ENCODE measurements at places on chromosomes 2 and 18.

DNA sequence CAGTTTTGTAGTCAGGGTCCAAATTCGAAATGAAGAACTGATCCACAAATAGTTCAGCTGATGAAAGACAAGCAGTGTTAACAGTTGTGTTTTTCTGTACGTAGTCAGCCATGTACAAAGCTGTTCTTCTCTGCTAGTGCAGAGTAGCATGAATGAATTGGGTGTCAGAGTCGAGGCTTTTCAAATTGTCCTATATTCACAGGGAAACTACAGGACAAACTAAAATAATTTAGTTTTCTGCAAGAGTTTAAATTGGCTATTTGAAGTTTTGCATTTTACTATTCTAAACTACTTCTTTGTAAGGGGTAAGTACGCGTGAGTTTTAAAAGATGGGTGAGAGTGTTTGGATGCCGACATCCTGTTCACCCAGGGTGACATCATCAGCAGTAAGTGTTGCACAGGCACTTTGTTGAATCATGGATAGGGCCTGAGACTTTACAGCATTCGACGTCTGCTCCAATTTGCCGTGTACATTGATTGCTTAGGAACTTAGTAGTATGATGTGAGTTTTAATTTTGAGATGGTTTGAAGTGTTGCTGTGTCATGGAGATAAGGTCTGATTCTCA, 147.2 kb upstream of the NFATC1 start:
- DNase-seq = no peak

GRCh38 chr2:196177124-196177523, 5.7 kb upstream of the STK17B start:
- DNase-seq = no peak

GRCh38 chr2:164953279-164953678, 2.0 kb downstream of the SLC38A11 start:
- no peak for DNase-seq

GRCh38 chr2:207241198-207241597, 75.5 kb upstream of the KLF7 start:
- DNase-seq = no peak

DNA sequence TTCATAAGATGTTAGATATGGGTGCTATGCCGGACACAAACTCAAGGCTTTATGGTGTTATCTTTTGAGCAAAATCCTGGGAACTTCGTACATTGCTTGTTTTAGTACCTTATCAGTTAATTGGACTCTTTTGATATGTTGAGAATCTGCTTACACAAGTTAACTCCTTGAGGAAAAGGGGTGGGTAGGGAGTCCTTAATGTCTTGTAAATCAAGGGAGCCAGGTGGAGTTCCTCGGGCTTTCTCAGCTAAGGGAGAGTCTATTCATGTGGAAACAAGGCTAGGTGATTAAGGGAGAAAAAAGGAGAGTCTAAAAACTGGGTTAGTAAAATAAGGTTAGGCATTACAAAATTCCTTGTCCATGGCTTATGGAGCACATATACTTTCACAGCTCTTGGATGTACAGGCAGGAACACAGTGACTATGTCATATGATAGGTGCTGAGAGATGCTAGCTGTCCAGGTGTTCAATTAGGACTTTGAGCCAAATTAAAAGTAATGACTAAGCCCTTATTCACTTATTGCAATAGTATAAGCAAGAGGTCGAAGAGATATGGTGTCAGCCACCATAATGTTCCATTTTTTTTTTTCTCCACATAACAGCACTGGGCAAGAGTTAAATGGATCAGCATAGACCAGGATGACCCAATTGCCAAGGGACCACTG, 59.5 kb upstream of the DYNAP start:
- no peak for DNase-seq

DNA sequence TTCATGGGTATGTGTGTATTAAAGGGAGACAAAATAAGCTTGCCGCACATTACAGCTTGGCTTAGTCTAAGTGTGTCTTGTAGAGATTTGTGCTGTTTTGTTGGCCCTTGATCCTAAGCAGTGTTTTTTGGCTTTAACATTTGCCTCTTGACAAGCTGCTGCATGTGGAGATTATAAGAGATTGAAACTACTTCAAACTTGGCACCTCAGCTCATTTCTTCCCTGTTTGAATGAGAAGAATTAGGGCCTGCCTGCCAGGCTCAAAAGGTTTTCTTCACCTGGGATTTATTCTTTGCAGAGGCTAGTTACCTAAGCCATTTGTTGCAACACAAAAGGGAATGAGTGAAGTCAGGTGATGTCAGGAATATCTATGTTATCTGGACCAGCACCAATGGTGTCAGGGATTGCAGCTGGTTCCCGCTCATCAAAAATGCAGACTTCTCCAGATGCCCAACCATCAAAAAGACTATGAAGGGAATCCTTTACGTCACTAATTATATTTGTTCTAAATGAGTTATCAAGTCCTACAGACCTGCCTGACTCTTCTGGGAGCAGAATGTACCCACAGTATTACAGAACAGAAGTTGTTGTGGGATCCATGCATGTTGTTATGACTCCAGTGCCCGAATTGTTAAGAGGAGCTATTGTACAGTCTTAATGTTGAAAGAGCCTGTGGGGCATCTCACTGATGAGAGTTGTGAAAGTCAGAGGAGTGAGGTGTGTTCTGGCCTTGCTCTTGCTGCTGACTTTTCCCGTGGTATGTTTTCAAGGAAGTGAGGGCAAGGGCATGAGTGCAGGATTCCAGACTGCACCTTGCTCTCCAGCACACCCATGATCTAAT, 31.0 kb downstream of the ABCA12 start:
- DNase-seq = no peak

GRCh38 chr2:30421026-30421603, 25.9 kb upstream of the LCLAT1 start:
- DNase-seq = no peak

GRCh38 chr18:75141166-75141565, 67.8 kb downstream of the PTGR3 start:
- DNase-seq = no peak

DNA sequence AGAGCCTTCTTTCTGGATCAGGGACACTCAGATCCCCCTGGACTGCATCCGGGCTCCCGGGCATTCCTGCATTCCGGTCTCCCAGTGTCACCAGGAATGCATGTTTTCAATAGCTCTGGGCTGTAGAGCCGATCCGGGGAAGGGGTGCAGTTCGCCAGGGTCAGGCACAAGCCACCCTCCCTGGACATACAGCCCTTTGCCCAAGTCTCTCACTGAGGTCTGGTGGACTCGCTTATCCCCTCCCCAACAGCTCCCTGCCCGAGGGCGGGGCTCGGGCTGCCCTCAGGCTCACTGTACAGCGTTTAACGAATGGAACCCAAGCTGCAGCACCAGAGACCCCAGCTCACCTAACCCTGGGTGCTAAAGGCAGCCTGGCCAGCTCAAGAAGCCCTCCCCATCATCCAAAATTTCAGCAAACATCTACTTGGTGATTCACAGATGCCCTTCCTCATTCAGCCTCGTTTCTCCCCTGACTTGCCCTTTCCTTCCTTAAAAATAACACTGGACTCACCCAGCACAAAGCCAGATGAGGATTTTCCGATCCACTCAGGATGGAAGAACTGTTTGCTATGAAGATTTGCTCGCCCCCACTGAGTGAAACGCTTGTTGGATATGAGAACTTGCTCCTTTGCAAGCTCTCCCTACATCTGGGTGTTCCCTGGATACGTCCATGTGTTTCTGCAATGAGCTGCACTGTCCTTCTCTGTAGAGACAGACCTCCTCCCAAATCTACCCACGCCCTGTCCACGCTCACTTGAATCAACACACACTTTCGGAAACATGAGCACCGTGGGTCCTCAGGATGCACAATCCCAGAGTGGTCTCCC, 58.1 kb downstream of the PXDN start:
- DNase-seq = no peak

DNA sequence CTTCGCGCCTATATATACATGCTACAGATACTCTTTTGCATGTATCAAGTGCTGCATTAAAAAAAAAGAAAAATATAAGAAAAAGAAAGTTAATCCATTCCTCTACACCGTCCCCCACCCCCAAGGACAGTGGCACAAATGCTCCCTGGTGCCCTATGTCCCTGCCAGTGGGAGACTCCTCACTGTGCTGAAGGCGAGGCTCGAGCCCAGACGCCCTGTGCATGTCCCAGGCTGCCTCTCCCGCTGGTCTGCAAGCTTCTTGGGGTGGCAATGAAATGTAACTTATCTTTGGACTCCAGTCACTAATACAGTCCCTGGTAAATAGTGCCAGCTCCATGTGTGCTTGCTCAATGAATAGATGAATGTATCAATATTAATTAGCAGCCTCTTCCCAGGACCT, 185.6 kb upstream of the SMAD2 start:
- DNase-seq = no peak
